ENCODE measurements at places on chromosomes 6 and 20.

- DNase-seq, result no peak
These were observed 255.7 kb downstream of the GJA1 start for GRCh38 chr6:121691126-121691551.

DNA sequence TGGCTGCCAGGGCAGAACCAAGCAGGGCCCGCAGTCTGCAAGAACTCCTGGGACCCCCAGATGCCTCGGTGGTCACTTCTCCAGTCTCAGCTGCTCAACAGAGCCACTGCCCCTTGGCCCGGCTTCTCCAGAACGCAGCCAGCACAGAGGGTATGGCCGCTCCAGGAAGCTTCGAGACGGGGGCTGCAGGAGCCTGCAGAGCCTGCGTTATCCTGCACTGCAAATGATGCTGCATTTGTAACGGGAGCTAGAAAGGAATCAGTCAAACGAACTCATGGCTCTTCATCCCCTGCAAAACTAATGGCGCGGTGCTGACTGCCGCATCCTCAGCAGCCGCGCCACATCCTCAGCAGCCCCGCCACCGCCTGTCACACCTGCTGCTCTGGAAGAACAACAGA, 254.9 kb downstream of the TAF4 start:
- DNase-seq, result no peak

DNA sequence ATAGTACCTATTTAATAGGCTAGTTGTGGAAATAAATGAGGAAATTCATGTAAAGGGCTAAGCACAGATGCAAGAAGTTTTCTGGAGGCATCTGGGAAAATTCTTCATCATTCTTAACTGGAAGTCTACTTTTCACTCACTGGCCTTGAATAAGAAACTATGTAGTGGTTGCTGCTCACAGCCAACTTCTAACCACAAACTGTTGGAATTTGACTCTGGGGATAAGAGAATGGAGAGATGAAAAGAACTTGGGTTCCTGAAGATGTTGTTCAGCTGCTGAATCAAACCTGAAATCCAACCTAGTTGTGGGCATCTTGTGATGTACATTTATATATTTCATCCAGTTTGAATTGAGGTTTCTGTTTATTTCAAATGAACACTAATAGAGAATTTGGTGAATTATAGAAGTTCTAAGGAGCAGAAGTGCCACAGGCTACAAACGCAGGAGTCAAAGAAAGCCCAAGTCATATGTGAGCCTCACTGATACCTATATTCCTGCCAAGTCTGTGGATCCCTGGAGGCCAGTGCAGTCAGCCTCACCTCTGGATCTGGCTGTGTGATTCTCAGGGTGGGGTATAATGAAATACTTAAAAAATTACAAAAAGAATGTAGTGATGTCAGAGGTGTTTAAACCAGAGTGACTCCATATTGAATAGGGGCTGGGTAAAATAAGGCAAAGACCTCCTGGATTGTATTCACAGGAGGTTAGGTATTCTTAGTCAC, 18.7 kb upstream of the MEI4 start:
- no peak for DNase-seq

DNA sequence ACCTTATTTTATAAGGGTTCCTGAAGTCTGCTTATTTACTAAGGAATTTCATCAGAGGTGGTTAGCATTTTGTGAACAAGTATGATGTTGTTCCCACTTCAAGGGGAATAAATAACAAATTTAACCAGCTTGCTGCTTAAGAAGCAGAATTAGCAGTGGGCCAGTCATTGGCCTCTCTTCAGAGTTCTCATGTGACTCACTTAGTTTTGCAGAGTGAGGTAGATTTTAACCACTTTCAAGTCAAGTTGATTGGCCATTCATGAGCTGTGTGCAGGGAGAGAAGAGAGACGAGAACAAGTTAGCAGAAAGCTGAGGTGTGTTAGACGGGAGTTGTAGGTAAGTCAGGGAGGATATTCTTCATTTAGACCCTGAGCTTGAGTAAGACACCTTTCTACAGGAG, 18.1 kb downstream of the TOP1 start:
- no peak for DNase-seq

GRCh38 chr6:121670511-121670910, 235.1 kb downstream of the GJA1 start:
- DNase-seq, result no peak

GRCh38 chr6:34964564-34964963, 75.5 kb downstream of the ANKS1A start:
- no peak for DNase-seq
